ENCODE measurements at places on chromosomes 16 and 17.

DNA sequence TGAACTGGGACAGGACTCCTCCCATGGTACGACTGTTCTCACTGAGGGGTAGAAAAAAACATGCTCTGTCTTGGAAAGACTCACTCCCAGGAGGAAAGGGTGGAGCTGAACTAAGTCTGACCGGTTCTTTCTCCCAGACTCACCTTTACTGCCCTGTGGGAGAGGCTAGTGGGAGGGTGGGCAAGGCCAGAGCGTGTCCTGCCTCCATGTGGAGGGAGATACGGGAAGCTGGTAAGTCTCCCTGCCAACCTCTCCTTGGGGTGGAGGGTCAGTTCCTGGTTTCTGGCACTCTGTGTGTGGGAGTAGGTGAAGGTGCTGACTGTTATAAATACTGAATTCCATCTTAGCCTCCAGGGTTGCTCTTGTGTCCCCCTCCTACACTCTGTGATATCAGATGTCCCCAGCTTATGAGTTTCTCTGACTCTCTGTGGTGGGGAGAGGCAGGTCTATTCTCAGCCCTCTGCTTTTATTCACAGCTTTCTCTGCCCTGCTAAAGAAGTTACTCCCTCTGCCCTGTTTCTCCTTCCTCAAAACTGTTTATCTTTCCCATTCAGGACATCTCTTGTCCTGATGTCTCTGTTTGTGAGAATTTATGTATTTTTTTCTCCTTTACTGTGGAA lies 26.9 kb upstream of the FAM20A start:
- DNase-seq = no peak

DNA sequence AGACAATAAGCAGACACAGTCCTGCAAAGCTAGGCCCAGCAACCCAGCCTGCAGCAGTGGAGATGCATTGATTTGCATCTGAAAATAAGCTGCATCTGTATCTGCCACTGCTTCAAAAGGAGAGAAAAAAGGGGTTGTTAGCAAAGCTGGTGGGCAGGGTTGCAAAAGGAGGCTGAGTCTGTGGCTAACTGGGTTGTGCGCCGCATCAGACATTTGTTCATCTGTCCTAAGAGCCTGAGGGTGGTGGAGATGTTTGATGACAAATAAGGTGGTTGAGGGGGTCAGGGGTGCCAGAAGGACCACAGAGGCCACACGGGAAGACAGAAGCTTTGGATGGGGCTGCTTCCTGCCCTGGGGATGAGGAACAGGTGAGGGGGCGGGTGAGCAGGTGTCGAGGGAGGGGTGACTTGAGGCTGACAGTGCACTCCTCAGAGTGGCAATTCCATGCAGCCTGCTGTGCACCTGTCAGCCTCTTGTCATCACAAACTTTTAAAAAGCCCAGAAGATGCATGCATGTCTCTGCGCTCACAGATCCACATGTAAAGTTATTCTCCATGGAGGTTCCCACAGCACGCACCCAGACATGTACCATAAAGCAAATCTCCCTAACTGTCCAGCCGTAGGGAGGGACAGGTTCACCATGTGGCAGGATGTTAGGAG lies 35.4 kb downstream of the WSB1 start:
- no peak for DNase-seq

GRCh38 chr17:63833741-63834373 lies 6.4 kb upstream of the FTSJ3 start:
- DNase-seq = no peak

- DNase-seq = no peak
Observed at GRCh38 chr16:22635357-22635761, 124.7 kb downstream of the NPIPB5 start.

- DNase-seq = no peak
Observed at GRCh38 chr17:6422654-6423241, 12.2 kb downstream of the AIPL1 start.

DNA sequence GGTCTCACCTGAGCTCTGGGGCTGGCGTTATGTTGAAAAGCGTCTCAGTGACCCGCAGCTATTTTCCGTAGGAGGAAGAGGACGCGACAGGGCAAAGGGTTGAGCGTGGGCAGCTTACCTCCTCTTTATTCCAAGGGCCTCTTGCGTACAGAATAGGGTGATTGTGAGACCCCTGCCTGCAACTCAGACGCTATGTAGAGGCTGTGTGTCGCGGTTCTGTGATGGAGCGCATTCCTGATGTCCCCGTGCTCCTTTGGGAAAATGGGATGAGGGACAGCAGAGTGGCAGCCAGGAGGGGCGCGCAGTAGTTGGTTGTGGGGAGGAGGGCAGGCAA lies 531 bp upstream of the CDH8 start:
- no peak for DNase-seq

- DNase-seq = no peak
Observed at GRCh38 chr17:75771334-75772281, 6.6 kb upstream of the GALK1 start.

DNA sequence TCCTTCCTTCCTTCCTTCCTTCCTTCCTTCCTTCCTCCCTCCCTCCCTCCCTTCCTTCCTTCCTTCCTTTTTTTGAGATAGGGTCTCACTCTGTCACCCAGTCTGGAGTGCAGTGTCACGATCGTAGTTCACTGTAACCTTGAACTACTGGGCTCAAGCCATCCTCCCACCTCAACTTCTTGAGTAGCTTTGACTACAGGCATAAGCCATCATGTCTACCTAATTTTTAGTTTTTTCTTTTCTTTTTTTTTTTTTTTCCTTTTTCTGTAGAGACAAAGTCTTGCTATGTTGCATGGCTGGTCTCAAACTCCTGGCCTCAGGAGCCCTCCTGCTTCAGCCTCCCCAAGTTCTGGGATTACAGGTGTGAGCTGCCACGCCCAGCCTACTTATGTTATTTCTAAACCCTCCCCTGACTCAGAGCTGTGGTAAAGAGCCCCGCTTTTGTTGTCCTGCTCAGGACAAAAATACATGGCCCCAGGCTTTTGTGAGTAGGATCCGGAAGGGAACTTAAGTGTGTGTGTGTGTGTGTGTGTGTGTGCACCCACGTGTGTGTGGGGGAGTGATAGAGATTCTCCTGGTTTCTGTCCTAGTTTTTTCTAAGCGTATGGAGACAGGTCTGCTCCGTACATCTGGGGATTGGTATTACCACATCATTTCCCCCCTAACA lies 67.1 kb downstream of the PRKCB start:
- no peak for DNase-seq

DNA sequence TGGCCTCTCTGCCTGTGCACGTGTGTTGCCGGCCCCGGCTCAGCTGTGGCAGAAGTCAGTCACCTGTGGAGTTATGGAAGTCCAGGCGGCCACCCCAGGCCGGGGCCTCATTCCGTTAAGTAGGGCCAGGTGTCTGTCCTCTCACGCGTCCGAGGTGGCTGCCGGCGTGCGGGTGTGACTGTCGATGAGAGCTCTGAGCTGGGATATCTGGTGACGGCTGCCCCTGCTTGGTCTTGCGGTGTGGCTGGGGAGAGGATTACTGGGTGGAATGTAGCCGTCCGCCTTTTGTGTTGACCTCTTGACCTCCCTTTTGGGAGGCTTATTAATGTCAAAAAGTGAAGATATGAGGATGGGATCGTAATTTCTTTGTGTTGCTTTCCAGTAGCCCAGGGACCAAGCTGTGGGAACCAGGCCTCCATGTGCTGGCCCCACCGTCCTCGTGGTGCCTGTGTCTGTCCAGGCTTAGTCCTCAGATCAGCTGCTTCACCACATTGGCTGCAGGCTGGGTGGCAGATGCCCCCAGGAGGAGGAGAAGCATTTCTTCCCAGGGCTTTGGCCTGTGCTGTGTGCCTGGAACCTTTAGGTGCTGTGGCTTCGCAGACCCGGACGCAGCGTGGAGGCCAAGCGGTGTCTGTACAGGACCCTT lies 23.0 kb upstream of the ZNF750 start:
- DNase-seq = no peak

DNA sequence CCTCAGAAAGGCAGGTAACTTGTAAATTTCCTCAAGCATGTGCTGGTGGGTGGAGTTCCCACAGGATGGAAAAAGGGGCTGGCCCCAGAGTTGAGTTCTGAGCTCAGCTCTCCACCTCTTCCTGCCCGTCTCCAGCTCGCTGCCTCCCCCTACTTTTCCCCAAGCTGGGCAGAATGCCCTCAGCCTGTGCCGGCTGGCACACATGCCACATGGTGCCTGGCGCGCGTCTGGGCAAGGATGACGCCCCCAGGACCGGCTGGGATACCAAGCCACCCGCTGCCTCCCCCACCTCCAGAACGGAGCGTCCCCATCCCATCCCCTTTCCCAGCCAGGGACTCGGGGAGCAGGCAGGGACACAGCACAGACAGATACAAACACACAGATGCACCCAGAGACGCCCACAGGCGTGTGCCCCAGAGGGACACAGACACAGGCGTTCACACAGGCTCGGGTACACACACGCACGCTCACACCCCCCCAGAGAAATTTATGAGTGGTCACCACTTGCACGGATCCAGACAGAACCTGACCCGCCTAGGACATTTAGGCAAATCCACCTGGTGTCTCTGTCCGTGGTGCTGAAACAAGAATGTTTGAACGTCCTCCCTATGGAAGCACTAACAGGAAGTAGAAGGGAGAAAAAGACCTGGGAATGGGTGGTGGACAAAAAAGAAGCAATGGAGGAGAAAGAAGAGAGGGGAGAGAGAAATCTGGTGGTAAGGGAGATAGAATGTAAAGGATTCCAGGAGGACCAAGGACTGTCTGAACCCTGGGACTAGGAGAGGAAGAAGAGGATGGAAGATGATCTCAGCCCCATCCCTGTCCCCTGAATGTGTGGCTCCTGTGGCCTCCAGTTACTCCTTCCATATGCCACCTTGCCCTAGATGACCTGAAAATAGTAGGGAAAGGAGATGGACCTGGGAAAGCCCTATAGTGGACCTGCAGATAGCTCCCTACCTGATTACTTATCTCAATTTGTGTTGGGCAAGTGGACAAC lies 15.5 kb downstream of the NEUROD2 start:
- no peak for DNase-seq

DNA sequence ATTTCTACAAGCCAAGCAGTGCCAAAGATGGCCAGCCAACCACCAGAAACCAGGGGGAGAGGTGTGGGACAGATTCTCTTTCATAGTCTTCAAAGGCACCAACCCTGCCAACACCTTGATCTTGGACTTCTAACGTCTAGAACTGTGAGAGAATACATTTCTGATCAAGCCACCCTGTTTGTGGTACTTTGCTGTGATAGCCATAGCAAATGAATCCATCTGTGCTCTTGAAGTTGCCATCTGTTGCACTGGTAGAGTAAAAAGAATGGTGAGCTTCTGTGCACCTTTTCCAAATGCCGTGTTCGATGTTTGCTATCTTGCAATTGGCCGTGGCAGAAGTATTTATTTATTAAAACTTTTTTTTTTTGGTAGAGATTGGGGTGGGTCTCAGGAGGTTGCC lies 16.7 kb upstream of the ADGRG1 start:
- no peak for DNase-seq

- DNase-seq = no peak
Observed at GRCh38 chr16:57991551-57992059, 8.9 kb downstream of the ZNF319 start.

DNA sequence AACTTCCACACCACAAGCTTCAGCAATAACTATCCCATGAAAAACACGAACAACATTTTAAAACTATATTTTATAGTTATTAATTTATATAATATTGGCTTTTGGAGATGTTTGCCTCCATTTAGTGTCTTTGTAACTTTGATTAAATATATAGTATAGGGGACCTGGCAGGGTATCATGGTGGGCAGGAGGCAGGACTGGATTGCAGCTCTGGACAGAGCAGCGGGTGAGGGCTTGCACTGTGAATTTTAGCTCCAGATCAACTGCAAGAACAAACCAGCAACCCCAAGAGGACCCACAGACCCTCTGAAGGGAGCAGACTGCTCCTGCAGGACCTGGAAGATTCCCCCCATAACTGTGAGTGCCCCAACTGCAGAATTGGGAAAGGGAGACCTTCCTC lies 777.9 kb downstream of the KCNJ2 start:
- DNase-seq = no peak

DNA sequence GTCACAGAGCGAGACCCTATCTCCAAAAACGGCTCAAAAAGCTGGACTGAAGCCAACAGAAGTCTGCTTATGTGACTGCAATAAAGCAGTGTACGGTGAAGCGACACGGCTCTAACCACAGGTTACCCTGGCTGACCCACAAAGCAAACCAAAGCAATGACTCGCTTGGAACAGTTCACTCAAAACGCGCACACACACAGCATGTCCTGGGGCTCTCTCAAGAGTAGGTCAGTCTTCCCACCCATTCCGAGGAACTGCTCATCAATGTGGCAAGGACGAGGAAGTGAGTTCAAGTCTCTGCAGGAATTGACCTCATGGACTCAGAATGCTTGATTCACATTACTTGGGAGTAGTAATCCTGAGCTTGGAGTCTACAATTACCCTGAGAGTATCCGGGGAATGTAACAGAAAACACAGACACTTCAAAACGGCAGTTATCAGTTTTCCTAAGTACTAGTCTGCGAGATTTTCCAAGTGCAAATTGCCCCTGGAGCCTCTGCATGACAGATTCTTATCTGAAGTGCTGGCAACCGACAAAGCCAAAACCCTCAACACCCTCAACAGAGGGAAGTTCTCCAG lies 25.4 kb downstream of the PELP1 start:
- DNase-seq = no peak

- peak; percentile 96 for DNase-seq
Observed at GRCh38 chr17:29389982-29390850, at the start of gene TAOK1. TSS of gene TAOK1 (plus strand) at chr17:29390363. CDS start at chr17:29451549, 61,186 bp downstream.

- peak; percentile 42 for DNase-seq
Observed at GRCh38 chr17:45852535-45853297, 8.0 kb downstream of the SPPL2C start.

- DNase-seq = no peak
Observed at GRCh38 chr17:68433911-68434508, 23.3 kb downstream of the WIPI1 start.

- no peak for DNase-seq
Observed at GRCh38 chr16:79124016-79124756, 476.4 kb downstream of the MAF start.

DNA sequence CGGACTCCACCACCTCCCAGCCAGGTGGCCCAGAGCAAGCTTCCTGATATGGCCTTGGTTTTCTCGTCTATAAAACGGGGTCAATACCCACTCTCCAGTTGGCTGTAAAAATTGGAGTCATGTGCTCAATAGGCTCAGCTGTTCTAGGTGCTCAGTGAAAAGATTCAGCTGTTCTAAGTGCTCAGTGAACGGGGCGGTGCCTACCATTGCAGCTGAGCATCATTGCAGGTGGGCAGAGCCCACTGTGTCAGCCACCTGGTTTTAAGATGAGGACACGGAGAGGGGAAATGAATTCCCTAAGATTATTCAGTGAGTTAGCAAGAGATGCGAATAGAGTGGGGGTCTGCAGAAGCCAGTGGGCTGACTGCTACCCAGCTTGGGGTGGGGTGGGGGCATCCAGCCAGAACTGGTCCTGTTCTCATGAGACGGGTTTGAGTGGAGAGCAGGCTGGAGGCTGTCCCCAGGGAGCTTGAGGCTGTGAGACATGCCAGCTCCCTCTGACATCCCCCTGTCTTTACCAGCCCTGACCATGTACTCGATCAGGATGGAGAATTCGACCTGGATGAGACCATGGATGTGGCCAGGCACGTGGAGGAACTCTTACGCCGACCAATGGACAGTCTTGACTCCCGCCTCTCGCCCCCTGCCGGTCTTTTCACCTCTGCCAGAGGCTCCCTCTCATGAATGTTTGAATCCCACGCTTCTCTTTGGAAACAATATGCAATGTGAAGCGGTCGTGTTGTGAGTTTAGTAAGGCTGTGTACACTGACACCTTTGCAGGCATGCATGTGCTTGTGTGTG lies 21.9 kb downstream of the STAT5A start:
- DNase-seq = no peak

GRCh38 chr17:47862621-47863440 lies 11.9 kb upstream of the SP6 start:
- no peak for DNase-seq
